ENCODE measurements at places on chromosomes 7 and 10. TPM values are rescaled to one million over a fixed set of nuclear protein-coding genes. Genes with fewer than 3 reads are reported as not detected.

- peaks cover 4% of the 10 kb centered on the region for H3K36me3 ChIP-seq
- no peak overlapping the region for H3K4me3 ChIP-seq
- H3K4me1 ChIP-seq: peaks cover 84% of the 10 kb centered on the region
- no peaks in the 10 kb centered on the region for H3K27me3 ChIP-seq
- H3K27ac ChIP-seq: peak overlapping the region; percentile 68
Observed at GRCh38 chr7:24963218-24963617, 16.8 kb downstream of the OSBPL3 start.

DNA sequence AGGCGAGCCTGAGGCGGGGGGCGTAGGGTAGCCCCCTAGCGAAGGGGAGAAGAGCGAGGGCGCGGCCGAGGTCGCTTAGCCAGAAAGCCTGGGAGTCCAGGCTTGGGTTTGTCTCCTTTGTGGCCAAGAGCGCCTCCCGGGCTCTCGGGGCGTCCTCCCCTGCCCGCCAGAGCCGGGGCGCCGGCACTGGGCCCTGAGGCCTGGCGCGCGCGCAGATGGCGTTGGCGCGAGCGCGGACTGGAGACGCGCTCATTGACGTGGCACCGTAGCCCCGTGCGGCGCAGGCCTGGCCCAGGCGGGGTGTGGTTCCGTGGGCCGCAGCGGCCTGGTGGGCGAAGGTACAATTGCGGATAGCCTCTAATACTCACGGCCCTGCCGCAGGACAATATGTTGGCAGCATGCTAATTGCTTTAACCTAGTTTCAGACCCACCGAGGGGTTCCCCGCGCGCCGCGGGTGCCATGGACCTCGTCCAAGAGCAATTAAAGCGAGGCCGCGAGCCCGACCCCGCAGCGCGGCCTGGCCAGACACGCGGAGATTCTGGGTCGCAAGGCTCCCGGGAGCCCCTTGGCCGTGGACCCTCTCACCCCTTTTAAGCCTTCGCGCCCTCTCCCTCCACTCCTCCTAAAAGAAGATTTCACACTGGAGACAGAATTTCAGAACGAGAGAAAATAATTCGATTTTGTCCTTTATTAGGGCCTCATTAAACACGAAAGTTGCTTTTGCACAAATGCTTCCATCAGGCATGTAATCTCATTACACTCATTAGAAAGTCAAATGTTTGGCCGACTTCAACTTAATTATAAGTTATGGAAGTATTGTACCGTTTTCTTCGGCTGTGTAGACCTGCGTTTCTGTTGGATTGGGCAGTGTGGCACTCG is 3.1 kb downstream of the PTF1A start:
- H3K27ac ChIP-seq: no peak overlapping the region
- peaks cover 63% of the 10 kb centered on the region for H3K27me3 ChIP-seq
- H3K4me1 ChIP-seq: peaks cover 11% of the 10 kb centered on the region
- no peak for DNase-seq
- no peak overlapping the region for H3K4me3 ChIP-seq

DNA sequence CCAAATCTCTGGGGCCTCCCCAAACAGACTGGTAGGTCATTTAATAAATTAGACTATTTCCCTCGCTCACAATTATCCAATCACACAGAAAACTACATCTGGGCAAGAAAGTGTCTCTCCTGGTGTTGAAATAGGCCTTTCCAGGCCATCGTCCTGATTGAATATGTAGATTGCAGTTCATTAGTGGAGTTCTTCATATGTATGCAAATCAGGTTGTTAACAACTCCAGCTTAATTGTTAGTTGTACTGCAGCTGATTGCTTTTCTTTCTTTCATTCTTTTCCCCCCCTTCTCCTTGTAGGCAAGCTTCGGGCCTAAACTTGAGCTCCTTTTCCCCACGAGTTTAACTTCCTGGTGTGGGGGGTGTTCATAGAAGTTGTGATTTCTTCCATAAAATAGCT is 359.1 kb upstream of the GALNT17 start:
- H3K4me3 ChIP-seq: no peak overlapping the region
- H3K27me3 ChIP-seq: peaks cover 1% of the 10 kb centered on the region
- DNase-seq: no peak
- H3K4me1 ChIP-seq: peaks cover 21% of the 10 kb centered on the region
- H3K27ac ChIP-seq: no peak overlapping the region

DNA sequence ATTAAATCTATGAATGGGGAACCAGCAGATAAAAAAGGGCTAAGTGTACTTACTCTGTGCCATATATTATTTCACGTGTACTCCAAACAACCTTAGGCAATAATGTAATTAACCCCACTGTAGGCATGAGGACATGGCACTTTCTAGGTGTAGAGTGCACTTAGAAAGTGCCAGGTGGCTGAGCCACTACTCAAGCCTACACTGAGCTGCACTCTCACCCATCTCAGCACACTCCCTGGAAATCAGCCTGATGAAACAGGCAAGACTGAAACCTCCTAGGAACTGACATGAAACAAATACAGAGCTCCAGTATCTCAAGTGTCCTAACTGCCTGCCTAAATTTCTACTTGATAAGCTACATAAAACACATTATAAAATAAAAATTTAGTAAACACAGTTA is 147.4 kb downstream of the KMT2E start:
- no peak for DNase-seq
- H3K36me3 ChIP-seq: peaks cover 28% of the 10 kb centered on the region
- H3K4me1 ChIP-seq: peaks cover 10% of the 10 kb centered on the region
- H3K4me3 ChIP-seq: no peak overlapping the region
- H3K27ac ChIP-seq: no peak overlapping the region

DNA sequence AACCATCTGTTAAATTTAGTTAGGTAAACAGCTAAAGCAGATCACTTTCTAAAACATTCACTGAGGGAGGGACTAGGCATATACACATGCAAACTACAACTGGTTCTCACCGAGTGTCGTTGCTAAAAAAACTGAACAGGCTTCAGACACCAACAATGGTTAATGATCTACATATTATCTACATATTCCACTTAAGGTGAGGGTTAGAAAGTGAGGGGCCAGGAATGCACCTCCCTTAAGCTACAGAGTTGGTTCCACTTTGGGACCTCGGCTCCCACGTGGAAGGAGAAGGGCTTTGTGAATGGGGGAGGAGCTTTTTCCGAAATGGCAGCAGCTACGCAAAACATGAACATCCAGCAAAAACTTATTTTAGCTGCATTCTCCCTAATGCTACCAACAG is 5.8 kb downstream of the CTBP2 start:
- H3K4me3 ChIP-seq: no peak overlapping the region
- H3K4me1 ChIP-seq: peaks cover 3% of the 10 kb centered on the region
- no peaks in the 10 kb centered on the region for H3K36me3 ChIP-seq

- DNase-seq: no peak
- peaks cover 10% of the 10 kb centered on the region for H3K4me1 ChIP-seq
- H3K27ac ChIP-seq: no peak overlapping the region
- H3K36me3 ChIP-seq: no peaks in the 10 kb centered on the region
- H3K4me3 ChIP-seq: no peak overlapping the region
Observed at GRCh38 chr7:1060315-1061072, 16.1 kb downstream of the GPR146 start.

DNA sequence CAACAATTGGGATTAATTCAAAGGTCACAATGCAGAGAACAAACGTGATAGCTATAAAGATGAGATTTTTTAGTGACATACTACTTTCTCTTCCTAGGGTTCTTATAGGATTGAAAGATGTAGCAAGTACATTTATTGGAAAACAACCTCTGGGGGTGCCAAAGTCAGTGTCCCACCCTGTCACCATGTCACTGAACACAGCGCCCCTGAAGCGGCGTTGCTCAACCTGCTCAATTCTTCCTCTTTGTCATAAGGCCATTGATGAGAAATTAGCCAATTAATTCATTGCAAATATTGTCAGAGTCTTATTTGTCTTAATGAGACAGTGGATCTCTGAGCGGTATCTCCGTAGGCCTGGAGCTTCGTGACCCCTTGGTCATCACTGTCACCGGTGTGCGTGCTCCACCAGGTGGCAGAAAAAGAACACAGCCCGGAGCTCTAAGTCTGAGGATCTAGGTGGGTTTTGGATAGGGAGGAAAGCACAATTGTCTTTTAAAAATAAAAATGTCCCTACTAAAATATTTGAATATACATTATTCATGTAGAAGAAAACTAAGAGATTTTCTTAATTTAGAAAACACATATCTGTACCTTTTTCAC is 362.6 kb downstream of the PAXIP1 start:
- H3K27me3 ChIP-seq: no peaks in the 10 kb centered on the region
- DNase-seq: no peak
- no peaks in the 10 kb centered on the region for H3K36me3 ChIP-seq
- no peak overlapping the region for H3K27ac ChIP-seq
- no peaks in the 10 kb centered on the region for H3K4me1 ChIP-seq

GRCh38 chr7:99392659-99393354 is 15.6 kb downstream of the PDAP1 start:
- DNase-seq: peak; percentile 89
- peaks cover 67% of the 10 kb centered on the region for H3K36me3 ChIP-seq
- peak overlapping the region; percentile 80 for H3K27ac ChIP-seq
- no peaks in the 10 kb centered on the region for H3K27me3 ChIP-seq

GRCh38 chr7:39969431-39969830 is 19.4 kb downstream of the CDK13 start:
- H3K27ac ChIP-seq: peak overlapping the region; percentile 64
- no peak overlapping the region for H3K4me3 ChIP-seq
- no peak for DNase-seq
- H3K36me3 ChIP-seq: peaks cover 15% of the 10 kb centered on the region
- no peaks in the 10 kb centered on the region for H3K27me3 ChIP-seq

GRCh38 chr7:73749931-73750776 is 11.6 kb upstream of the ABHD11 start:
- H3K27ac ChIP-seq: no peak overlapping the region
- H3K4me1 ChIP-seq: no peaks in the 10 kb centered on the region
- no peaks in the 10 kb centered on the region for H3K36me3 ChIP-seq
- no peak overlapping the region for H3K4me3 ChIP-seq
- peaks cover 3% of the 10 kb centered on the region for H3K27me3 ChIP-seq

GRCh38 chr7:445020-445419 is 74.6 kb downstream of the PDGFA start:
- no peak overlapping the region for H3K27ac ChIP-seq
- no peak for DNase-seq
- H3K4me3 ChIP-seq: no peak overlapping the region
- H3K27me3 ChIP-seq: no peaks in the 10 kb centered on the region
- no peaks in the 10 kb centered on the region for H3K4me1 ChIP-seq
- no peaks in the 10 kb centered on the region for H3K36me3 ChIP-seq

DNA sequence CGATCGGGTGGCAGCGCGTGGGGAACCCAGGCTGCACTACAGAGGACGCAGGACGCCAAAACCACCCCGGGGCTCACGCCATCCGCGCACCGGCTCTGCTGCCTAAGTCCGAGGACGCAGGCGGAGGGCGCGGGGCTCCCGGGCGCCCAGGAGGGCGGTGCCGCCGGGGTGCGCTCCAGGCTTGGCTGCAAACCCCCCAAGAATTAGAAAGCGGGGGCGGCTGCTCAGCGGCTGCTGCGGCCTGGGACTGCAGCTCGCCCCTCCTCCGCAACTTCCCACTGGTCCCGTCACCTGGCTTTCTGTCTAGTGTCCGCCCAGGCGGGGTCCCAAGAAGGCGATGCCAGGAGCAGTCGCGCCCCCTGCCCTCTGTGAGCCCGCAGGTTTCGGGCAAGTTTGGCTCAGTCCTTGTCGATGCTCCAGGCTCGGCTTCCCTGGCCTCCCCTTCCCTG is 1.7 kb upstream of the POU6F2 start:
- H3K4me3 ChIP-seq: no peak overlapping the region
- H3K27me3 ChIP-seq: peaks cover 40% of the 10 kb centered on the region

FGFR2 gene
- not detected for total RNA-seq

DGKI gene
- total RNA-seq: 3.0 TPM

INMT gene
- 0.09 TPM for total RNA-seq

SLC26A5 gene
- not detected for total RNA-seq

SBDS gene
- 53.8 TPM for total RNA-seq

AGAP3 gene
- 33.2 TPM for total RNA-seq

C10orf67 gene
- total RNA-seq: 0.41 TPM

Measured in activated CD4-positive, alpha-beta T cell treated with anti-CD3 and anti-CD28 coated beads for 36 hours (primary cell).